ENCODE measurements at places on chromosomes 4 and X.

- DNase-seq, result no peak
Observed at GRCh38 chr4:156939801-156940200, 31.8 kb downstream of the PDGFC start.

- no peak for DNase-seq
Observed at GRCh38 chr4:72186714-72187113, 154.9 kb downstream of the NPFFR2 start.

DNA sequence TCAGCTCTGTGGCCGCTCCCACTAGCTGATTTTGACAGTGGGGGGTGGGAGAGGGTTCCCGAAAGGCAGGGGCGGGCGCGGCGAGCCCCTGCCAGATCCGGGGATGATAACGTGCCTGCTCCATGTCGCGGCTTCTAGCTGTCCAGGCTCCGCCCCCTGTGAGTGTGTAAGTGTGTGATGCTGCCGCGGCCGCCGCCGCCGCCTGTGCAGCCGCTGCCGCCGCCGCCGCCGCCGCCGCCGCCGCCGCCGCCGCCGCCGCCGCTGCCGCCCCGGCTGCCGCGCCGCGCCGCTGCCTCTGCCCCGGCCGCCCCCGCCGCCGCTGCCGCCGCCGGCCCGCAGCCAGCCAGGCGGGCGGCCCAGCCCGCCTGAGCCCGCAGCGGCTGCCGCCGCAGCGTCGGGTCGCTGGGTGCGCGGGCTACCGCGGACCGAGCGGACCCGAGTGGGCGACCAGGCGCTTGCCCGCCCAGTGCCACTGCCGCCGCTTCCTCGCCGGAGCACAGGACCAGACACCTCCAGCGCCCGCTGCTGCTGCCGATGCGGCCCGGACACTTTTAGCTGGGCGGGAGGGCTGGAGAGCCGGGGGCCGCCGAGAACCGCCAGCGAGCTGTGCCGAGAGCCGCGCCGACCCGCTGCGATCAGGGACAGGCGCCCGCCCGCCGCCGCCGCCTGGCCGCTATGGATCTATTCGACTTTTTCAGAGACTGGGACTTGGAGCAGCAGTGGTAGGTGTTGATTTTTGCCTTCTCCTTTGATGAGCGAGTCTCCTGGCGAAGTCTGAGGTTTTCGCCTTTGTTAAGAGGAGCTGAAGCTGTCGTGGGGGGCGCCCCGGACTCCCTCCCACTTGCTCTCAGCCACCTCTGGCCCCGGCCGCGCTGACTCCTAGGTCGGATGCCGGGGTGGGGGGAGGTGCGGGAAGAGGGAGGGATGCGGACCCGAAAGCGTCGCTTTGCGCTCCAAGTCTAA is at the start of gene AFF2:
Gene AFF2 (plus strand): TSS at position 195 of the 963 bp plus-strand sequence. CDS start 481 bp downstream, at position 676.
- peak; percentile 62 for DNase-seq

- no peak for DNase-seq
Observed at GRCh38 chrX:68833855-68834331, 5.1 kb downstream of the EFNB1 start.

GRCh38 chr4:88291003-88291402 is 6.6 kb upstream of the PPM1K start:
- DNase-seq, result no peak
